ENCODE measurements at places on chromosomes 3 and 15.

DNA sequence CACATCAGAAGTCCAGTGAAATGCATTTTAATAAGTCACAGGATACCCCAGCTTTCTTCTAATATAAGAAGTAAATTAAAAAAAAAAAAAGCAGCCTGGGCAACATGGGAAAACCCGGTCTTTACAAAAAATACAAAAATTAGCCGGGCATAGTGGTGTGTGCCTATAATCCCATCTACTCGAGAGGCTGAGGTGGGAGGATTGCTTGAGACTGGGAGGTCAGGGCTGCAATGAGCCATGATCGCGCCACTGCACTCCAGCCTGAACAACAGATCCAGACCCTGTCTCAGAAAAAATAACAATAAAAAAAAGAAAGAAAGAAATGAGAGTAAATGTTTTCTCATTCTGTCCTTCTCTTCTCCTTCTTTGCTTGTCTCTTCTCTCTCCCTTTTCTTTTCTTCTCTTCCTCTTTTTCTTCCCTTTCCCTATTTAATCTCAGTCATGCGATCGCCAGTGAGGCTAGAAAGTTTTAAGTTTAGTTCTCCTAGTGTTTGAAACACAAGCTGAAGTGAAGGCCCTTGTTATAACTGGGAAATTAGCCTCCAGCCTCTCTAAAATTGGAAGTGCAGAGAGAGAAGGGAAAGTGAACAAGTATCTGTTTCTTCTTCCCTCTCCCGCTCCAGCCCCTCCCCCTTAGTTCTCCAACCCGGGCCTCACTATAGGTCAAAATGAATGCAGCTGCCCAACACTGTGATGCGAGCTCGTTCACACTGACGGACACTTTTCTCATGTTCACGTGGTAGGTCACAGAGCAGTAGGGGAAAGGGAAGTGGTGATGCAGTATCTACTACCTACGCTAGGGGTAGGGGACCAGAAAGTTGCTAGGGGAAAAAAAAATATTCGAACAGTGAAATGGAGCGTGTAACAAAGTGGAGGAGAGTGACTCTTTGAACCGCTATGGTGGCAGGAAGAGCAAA is 23.5 kb upstream of the TSC22D2 start:
- DNase-seq, result no peak

- no peak for DNase-seq
Measured at GRCh38 chr15:96097661-96098060, 232.8 kb upstream of the NR2F2 start.

GRCh38 chr3:52523386-52524257 is 10.0 kb downstream of the NT5DC2 start:
- no peak for DNase-seq

DNA sequence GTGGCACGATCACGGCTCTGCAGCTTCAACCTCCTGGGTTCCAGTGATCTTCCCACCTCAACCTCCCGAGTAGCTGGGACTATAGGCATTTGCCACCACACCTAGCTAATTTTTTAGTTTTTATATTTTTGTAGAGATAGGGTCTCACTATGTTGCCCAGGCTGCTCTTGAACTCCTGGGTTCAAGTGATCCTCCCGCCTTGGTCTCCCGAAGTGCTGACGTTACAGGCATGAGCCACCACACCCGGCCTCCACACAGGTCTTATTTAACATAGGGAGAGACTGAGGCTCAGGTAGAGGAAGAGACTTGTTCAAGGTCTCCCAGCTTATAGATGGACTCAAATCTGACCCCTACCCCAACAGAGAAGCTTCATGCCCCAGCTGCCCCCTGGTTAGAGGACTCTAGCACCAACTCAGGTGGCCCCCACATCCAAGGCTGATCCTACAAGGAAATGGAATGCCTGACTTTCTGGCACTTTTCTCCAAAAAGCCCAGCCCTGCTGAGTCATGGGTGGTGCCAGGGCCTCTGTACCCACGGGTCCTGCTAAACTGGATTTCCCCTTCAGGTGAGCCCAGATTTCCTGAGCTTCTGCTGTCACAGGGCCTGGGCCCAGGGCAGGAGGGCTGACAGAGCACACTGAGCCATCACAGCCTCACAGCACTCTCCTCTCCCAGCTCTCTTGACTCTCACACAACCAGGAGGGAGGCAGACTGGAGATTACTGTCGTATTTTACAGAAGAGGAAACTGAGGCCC is 5.6 kb downstream of the TMEM40 start:
- no peak for DNase-seq
